ENCODE measurements at places on chromosomes 6 and 20. TPM values are rescaled to one million over a fixed set of nuclear protein-coding genes. Genes with fewer than 3 reads are reported as not detected.

Gene GNAS-AS1
- not detected for total RNA-seq

Gene MLN
- total RNA-seq = not detected

Gene TCF19
- total RNA-seq = 8.8 TPM

DNA sequence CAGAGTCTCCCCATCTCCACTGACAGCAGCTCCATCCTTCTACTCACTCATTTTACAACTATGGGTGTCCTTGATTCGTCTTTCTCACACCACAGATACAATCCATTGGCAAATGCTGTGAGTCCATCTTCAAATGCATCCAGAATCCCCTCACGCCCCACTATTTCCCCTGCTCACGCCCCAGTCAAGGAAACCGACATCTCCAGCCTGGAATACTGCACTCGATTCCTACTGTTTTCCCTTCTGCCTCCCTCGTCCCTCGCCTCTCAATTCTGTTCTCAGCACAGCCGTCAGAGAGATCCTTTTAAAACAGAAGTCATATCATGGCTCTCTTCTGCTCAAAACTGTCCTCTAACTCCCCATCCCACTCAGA is 4.7 kb downstream of the HLA-B start:
- no peak for DNase-seq

- DNase-seq = no peak
Observed at GRCh38 chr20:51413857-51414256, 128.7 kb downstream of the NFATC2 start.

GRCh38 chr6:144797881-144798589 is 512.9 kb downstream of the UTRN start:
- no peak for DNase-seq
